Brain (organoid and tissue), 16 donors: ENCODE measurements at places on chromosomes 4 and X.

DNA sequence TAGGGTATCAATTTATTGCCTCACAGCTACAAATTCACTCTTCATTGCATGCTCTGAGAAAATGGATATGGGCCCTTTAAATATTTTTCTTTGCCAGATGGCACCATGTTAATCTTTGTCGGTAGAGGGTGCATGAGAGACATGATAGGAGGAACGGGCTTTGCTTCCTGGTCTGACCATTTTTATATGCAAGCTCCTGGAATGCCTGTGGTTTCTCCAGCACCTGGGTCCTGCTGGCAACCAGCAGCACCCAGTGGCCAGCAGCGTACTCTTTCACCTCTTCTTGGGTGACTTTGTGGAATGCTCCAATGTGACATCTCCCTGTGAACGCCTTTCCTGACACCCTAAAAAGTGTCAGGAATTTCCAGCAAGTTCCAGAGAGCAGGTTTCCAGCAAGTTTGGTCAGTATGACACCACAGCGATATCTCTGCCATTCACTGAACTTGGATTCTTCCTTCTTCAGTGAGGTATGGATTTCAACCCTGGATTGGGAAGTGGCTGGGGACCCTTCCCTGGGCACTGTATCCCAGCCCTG is 140.3 kb upstream of the PGRMC2 start:
- DNase-seq, result no peak

DNA sequence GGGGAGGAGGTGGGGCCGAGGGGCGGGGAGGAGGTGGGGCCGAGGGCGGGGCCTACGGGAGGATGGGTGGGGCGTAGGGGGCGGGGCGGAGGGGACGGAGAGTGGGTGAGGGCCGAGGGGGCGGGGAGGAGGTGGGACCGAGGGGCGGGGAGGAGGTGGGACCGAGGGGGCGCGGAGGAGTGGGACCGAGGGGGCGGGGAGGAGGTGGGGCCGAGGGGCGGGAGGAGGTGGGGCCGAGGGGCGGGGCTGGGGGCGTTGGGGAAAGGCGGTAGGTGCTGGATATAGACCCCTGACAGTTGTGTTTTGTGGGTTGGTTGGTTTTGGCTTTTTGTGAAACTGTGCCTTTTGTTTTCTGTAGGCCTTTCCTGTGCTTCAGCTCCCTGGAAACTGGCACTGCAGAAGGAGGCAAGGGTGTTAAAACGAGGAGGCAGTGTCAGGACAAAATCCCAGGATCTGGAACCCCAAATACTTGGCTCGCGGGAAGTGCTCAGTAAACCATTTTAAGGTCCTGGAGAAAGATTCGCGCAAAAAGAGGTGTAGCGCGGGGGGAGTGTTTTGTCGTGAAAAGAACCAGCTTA is 580 bp upstream of the MMGT1 start:
- DNase-seq, result peak; percentile 90

DNA sequence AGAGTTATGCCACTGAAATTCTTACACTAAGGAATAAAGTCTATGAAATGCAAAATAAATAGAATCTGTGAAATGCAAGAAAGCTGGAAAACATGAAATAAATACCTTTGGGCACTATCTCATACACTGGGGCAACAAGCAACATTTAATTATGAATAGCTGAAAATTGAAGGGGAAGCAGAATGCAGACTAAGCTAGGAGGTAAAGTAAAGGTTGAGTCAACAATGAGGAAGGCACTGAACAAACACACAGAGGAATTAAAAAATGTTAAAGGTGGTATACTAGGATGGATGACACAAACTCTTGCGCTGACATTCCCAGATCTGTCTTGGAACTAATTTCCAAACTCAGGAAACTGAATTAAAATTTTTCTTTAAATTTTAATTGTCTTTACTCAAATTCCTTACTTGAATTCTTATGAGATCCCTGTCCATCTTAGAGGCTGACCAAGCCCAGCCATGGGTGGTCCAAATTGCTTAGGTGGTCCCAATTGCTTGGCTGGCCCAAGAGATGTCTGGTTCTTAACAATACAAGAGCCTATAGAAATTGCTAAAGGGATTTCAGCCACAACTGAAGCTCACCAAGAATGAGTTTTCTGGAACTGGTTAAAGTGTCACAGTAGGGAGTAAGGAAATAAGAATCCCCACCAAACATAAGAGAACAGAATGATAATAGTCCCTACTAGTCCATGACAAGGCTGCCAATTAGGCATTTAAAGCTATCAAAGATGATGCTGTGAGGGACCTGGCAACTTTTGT is 41.3 kb upstream of the ZCCHC13 start:
- no peak for DNase-seq

DNA sequence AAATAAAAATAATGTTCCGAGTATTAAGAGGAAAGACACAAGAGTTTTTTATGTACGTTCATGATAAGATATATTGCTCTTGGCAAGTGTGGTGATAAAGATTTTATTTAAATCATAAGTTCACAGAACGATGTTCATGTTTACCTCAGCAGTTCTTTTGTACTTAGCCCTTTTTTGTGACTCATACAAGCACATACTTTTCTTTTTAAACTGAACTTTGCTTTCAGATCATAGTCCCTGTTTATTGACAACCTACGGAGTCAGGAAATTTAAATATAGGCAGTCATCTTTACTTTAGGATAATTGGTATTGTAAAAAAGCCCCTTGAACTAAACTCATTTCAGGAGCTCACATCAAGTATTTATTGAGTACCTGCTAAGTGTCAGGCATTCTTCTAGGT is 1.3 kb upstream of the CTSO start:
- no peak for DNase-seq

DNA sequence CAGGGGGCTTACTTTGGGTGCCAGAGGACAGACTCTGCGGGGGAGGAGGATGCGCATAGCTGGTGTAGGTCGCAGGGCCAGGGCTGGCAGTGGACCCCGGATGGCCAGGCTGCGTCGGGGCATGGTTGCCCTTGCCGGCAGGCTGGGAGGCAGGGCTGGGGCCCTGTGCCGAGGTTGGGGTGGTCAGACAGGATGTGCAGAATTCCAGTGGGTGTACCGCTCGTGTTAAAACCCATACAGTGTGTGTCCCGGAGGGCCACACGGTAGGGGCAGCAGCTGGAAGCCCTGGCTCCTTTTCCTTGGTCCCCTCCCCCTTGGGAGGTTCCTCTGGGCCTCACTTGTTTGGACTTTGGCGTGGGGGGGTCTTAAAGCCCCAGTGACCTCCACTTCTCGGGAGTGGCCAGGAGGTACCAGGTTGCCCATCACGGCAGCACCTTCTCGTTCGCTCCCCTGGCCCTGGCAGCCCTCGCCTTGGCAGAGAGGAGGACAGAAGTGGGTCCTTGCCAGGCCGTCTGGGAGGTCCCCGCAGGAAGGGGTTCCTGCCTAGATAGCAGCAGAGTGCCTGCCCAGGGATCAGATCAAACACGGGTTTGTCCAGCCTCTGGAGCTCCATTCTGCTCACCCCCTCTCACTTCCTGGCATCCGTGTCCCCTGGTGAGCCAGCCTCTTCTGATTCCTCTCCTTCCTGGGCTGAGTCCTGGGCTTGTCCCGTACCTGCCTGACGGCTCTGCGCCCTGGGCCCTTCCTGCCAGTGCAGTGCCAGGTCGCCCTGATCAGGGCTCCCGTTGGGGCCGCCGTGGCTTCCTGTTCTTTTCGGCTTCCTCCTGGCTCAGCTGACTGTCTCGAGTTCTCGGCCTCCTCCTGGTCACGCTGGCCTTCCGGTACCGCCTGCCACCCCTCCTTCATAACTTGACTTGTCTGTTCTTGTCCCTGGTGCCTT is 56.7 kb upstream of the HGFAC start:
- DNase-seq, result no peak

GRCh38 chr4:25588206-25588605 is 67.4 kb upstream of the SLC34A2 start:
- no peak for DNase-seq

DNA sequence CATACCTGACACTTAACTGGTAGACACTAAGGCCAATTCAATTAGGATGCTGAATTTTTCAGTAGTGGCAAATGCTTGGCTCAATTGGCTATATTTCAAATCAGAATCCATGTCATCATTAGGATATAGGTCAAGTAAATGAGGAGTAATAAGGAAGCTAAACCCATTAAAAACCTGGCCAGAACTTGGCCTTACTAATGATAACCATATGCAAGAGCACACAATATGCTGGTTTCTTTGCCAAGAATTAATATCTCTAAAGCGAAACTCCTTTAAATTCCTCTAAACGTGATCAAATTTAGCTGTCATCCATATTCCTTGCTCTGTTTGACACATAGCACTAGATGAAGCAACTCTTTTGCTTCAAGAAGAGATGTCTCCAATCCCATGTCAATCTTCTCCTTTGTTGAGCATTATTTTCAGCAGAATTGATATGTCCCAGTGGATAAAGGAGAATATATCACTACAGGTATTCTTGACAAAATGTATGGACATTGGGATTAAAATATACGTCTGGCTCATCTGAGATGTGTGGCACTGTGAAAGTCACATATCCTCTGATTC is 206.1 kb upstream of the ANKRD50 start:
- no peak for DNase-seq

GRCh38 chr4:163702736-163703135 is 208.2 kb downstream of the TMA16 start:
- no peak for DNase-seq

GRCh38 chr4:16111533-16111932 is 27.7 kb upstream of the PROM1 start:
- DNase-seq, result no peak
